H4 (cell line): ENCODE measurements at places on chromosomes 3 and 15. TPM values are rescaled to one million over a fixed set of nuclear protein-coding genes. Genes with fewer than 3 reads are reported as not detected.

GRCh38 chr15:82538961-82539690 lies 1.1 kb downstream of the RPS17 start:
- no peak for DNase-seq

CPA3 gene
- total RNA-seq, result not detected in 2 replicates

GRCh38 chr15:38454696-38455090 lies 766 bp downstream of the FAM98B start:
- no peak for DNase-seq

- no peak for DNase-seq
These were observed 523.2 kb downstream of the SOX2 start for GRCh38 chr3:182234881-182235280.

ADIPOQ gene
- total RNA-seq, result not detected in 2 replicates
